ENCODE measurements at places on chromosomes 7 and 10.

- DNase-seq: no peak
These were observed 28.9 kb upstream of the TRIM8 start for GRCh38 chr10:102615361-102615760.

DNA sequence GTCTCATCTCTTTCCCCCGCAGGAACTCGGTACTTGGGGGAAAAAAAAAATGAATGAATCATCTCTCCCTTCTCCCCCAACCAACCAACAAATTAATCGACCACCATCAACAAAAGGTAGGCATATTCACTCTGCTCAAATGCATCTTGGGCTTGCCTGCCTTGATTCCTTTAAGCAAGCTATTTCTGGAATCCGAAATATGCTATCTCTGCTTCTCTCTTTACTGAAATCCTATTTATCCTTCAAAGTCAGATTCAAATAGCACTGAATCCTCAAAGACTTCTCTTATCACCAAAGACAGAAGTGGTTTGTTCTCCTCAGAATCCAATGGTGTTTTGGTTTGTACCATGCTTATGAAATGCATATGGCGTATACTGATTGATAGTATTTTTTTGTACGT, 49.6 kb upstream of the TPK1 start:
- peak; percentile 7 for DNase-seq

- no peak for DNase-seq
These were observed 13.9 kb downstream of the SUGCT start for GRCh38 chr7:40148671-40149070.

DNA sequence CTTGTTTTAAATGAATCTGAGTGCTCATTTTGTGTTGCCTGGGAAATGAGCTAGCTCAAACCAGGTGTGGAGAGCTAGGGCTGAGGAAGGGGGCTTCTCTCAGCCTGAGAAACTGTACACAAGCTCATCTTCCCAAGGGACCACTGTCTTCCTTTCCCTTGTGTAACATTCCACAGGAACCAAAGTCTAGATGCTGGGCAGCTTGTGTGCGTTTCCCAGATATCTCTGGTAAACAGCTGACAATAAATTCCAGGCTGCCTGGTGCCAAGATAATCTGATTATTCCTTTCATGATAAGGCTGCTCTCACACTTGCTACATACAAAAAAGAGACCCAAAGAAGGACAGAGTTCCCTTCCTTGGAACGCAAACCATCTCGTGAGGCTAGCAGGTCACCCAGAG, 33.1 kb upstream of the MKLN1 start:
- DNase-seq: no peak

DNA sequence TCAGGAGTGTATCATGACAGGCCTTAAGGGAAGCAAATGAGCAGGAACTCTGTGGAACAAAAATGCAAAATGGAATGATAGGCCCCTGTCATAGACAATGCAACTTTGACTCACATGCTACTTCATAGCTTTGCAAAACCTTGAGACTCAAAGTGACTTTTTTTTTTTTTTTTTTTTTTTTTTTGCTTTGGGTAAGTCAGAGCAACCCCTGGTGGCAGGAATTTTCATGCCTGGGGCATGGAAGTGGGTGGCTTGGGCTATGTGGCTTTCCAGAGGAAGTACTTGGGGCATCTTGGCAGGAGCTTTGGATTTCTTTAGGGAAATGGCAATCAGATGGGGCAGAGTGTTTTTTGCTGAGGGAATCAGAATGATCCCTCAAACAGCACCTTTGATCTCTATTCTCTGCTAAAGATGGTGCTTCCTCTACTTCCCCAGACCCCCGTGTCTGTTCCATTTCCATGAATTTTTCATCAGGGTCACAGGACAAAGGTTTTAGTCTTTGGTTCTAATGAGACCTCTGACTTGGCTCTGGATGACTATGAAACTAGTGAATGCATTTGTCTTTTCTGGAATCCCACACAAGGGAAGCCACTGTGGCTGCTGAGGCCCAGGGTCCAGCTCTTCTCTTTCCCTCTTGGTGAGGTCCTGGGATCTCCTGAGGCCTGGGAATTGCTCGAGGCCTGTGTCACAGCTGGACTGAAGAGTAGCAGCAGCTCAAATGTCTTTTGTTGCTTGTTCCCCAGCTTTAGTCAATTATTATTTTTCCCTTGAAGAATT, 62.8 kb downstream of the TACC2 start:
- peak; percentile 54 for DNase-seq

GRCh38 chr7:136140469-136140868, 163.3 kb upstream of the MTPN start:
- DNase-seq: no peak

DNA sequence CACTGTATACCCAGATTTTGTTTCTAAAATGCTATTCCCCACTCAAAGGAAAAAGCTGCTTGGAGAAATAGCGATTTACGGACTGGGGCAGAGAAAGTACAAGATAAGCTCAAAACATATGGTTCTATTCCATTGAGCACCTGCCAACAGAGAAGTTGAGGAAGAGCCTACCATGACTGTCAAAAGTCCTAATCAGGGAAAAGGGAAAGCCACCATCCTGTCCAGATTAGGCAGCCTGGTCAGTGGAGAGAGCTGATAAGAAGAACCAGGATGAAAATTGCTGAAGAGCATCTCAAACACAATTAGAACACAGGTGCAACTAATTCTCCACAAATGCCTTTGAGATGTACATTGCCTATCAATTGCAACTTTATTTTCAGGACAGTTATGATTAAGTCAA, 104.1 kb downstream of the MYOF start:
- DNase-seq: no peak

DNA sequence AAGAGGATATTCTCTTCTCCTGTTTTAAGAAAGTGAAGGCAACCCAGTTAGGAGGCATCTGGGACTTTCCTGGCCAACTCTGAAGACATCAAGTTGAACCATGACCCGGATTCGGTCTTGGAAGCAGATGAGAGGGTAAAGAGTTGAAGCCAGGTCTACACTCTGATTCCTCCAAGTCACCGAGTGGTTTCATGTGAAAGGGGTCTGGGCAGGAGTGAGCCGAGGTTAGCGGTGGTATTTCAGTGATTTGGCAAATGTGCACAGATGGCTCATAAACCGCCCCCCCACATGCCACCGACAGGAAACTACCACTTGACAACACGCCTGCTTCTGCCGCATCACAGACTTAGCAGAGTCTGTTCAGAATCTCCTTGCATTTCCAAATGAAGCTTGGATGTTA, 11.4 kb upstream of the REPIN1 start:
- DNase-seq: no peak

DNA sequence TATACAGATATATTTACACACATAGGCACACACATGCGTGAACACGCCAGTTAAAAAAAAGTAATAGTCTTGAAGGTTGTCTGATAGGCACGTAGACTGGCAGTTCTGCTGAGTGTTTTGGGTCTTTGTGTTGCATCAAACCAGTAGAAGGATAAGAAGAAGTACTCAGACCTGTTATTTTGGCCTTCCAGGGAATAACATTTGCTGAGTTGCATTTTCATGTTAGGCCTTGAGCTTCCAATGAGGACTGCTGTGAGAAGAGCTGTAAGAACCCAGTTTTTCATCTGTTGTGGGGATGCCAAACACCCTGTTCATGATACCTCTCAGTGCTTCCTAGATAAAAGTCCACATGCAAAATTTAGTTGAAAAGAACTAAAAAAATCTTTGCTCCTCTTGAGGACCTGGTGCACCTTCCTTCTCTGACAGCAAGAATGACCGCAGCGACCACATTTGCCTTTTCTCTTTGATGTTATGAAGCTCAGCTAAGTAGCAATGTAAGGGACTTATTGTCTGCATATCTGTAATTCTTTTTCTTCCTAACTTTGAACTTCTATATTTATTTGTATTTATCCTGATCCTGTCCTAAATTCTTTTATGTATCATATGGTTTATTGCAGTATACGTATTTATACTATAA, 27.2 kb downstream of the HIPK2 start:
- DNase-seq: no peak

- no peak for DNase-seq
These were observed 8.4 kb downstream of the CYCS start for GRCh38 chr7:25116621-25117020.

DNA sequence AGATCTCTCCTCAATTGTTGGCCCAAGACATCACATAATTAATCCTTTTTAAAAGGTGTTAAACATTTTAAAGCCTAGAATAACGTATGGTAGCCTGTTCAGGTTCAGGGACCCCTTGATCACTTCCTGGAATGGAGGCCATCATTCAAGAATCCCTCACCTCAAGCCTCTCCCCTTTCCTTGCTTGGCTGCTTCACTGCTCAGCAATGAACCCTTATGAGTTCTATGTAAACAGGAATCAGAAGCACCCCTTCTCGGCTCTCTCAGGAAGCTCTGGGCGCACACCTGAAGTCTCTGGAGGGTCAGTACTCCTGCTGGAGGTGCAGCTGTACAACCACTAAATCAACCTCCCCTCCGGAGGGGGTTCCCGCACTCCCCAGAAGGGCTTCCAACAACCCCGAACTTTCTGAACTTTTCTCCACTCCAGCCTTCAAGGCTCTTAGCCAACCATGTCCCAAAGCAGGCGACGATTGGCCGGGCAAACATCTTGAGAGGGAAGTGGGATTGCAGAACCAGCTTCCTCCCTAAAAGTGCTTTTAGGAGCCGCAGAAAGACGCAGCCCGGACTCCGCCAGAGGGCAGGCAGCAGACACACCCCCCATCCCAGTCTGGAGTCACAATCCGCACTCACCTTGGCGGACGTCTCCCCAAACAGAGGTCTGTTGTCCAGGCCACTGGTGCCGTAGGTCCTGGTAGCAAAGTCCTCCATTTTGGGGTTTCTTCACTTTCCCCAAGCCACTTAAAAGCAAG, 562 bp downstream of the TMEM243 start:
- no peak for DNase-seq

DNA sequence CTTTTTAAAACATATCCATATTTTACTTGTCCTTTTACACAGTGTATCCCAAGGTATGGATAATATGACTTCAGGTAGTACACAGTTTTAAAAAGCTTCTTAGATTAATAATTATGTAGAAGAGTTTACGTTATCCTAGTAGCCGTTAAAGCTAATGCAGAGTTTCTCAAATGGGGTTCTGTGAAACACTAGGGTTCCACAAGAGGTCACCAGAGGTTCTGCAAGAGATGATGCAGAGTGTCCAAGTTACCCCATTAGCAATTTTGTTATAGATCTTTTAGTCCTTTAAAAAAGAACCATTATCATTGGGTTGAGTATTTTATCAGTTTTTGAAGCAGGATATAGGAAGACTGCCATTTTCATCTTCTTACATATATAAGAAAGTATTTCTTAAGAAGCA, 298.9 kb upstream of the HPS1 start:
- DNase-seq: no peak

DNA sequence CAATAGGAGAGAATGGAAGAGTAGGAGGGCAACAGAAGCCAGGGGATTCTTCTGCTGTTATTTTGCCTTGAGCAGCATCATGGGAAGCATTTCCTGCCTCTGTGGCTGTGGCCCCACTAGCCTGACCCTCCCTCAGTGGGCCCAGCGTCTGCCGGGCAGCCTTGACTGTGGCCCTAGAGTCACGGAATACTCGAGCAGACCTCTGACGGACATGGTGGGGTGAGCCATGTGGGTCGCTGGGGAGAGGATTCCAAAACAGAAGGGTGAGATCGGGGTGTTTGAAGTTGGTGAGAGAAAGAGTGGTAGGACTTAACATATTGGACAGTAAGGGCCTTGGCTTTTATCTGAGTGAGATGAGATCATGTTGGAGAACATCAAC, 8.3 kb upstream of the PRKAG2 start:
- no peak for DNase-seq

DNA sequence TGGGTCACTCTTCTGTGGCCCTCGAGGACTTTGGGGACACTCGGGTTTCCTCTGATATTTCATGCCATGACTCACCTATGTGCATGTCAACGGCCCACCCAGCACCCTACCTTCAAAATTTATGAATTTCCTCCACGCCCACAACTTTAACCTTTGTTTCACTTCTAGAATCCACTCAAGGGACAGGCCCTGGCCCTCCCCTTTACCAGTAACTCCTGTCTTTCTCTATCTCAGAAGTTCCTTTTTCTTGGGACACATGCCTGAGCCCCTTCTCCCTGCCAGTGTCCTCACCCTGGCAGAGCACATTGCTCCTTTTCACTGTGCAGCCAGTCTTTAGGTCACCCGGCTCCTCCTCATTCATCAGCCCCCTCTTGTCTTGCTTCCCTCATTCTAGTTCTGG, 282.5 kb upstream of the KLF6 start:
- no peak for DNase-seq

DNA sequence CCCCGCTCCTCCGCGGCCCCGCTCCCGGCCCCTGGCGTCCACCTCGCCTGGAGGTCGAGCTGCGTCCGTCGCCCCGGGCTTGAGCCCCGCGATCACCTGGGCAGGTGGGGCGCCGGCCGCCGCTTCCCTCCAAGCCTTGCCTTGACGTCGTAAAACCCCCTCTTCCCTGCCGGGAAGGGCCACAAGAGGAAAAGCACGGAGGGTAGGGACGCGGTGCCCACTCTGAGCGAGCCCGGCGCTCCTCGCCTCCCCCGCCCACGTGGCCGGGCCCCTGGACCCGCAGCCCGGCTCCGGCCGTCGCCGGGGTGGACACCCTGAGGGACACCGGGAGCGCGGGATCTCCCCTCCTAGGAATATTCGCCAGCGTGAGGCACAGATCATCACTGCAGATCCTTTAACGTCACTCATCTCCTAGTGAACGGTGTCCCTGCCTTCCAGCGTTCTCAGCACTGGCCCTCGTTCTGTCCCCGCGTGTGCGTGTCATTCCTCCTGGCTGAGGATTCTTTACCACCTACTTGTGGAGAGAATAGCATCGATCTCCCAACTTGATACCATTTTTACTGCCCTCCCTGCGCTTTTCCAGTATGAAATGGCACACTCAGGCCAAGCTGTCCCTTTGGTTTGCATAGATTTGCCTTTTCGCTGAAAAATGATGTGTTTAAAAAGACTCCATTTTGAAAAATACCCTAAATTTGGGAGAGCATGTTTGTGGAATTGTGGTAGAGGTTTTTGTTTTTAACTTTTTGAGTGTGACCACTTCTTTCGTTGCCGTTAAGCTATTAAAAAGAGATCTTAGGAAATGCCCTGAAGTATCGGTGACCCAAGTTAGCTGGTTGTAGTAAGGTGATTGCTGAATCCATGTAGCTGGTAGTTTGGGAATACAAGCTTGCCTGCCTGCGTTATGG, 649 bp downstream of the ACTR3B start:
- no peak for DNase-seq

DNA sequence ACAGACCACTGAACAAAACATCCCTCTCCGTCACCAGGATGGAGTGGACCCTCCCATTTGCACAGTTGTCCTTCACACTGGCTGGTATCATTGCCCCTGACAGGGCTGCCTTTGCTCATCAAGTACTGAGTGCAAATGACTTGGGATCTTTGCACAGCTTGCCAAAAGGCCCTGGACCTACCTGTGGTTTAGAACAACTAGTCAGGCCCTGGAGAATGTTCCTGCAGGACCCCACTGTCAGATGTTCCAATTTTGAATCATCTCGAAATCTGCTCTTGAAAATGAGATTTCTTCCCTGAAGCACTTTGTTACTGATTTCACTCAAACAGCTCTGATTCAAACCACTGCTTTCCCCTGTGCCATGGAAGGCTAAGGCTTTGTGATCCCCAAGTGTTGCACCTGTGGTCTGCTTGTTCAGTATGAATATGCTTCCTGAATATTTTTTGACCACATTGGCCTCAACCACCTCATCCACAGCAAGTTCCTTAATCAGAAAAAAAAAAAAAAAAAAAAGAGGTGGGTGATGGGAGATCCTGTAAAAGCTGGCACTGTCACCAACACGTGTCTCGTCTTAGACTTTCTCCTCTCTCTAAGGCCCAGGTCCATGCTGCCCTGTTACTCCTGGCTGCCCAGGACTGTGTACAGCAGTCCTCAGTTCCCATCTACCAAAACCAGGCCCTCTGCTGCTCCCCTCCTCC, 2.7 kb upstream of the AOAH start:
- no peak for DNase-seq

- DNase-seq: peak; percentile 69
These were observed 82.7 kb upstream of the KMT2E start for GRCh38 chr7:104931181-104931781.

- no peak for DNase-seq
These were observed 537.3 kb downstream of the TNS3 start for GRCh38 chr7:47044625-47045024.

Measured in COLO829 (cell line).